ENCODE measurements at places on chromosomes 12 and 14.

GRCh38 chr12:23560611-23561010 is 388.9 kb downstream of the SOX5 start:
- no peak for DNase-seq

- DNase-seq: no peak
Observed at GRCh38 chr12:13156277-13156676, 40.2 kb upstream of the EMP1 start.

DNA sequence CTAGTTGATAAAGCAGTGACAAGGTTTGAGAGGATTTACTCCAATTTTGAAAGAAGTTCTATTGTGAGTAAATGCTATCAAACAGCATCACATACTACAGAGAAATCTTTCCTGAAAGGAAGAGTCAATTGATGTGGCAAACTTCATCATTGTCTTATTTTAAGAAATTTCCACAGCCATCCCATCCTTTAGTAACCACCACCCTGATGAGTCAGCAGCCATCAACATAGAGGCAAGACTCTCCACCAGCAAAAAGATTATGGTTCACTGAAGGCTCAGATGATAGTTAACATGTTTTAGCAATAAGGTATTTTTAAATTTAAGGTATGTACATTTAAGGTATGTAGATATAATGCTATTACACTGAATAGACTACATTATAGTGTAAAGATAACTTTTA is 122.1 kb upstream of the ARHGAP5 start:
- no peak for DNase-seq

DNA sequence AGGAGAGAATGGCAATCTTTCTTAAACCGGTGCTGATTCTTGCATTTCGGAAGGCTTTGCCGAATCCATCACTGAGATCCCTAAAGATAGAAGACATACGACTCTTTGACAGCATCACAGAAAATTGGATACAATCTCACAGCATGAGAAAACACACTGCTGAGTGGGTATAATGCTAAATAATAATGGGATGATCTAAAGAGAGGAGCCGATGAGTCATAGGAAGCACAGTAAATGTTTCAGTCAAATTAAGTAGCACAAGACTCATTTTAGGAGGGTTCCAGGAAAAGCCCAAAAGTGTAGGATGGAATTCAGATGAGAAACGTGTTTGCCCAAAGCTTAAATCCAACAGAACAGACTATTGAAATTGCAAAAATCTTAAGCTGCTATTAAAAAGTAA is 81.7 kb downstream of the CPNE8 start:
- no peak for DNase-seq

GRCh38 chr12:81859521-81859920 is 100.4 kb upstream of the PPFIA2 start:
- no peak for DNase-seq

DNA sequence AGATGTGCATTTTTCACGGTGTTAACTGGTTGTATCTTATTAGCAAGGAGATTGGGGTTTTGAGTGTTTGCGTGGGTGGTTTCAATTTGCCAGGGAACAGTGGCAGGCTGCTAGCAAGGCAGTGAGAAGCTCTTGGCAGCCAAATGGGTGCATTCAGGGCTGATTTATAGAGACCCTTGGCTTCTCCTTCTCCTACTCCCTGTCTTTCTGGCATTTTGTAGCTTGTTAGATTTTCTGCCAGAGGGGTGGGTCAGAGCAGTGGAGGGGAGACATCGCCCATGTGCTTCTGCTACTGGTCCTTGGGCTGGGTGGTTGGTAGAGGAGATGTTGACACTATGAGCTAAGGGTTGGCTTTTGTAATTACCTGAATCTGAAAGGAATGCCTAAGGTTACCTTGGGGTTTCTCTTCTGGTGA is 9.6 kb downstream of the CALM1 start:
- DNase-seq: no peak

DNA sequence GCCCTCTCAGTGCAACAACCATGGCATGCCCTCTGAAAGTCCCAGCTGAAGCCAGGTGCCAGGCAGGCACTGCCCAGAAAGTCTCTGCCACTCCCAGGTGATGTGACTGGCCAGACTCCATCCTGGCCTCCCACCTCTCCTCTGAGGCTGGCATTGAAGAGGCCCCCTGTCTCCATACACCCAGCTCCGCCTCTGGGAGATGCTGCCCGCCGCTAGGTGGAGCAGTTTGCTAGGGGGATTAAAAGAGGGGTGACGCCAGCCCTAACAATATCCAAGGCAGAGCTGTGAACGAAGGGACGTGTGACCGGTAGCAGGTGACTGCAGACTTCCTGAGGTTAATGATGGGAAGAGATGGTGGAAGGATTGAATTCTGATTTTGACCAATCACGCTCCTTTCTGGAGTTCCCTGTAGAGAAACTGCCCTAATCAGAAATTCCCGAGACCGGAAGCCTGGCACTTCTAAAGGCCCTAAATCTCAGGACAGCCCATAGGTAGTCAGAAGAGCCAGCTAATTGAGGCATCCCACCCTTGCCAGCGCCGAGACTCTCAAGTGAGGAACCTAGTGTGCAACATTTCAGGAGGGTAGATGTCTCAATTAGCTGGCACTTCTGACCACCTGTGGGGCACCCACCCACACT is 8.3 kb upstream of the PLEK2 start:
- DNase-seq: no peak

GRCh38 chr14:85764822-85765221 is 234.9 kb downstream of the FLRT2 start:
- no peak for DNase-seq

DNA sequence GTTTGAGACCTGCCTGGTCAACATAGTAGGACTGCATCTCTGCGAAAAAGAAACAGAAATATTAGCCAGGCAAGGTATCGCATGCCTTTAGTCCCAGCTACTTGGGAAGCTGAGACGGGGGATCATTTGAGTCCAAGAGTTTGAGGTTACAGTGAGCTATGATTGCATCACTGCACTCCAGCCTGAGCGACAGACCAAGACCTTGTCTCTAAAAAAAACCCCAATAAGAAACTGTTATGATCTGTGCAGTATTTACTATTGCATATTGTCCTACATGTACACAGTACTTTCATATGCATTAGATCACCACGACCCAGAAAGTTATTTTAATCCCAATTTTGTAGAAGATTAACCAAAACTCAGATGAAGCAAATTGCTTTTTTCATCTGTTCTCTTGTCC is 187.5 kb downstream of the PCNX1 start:
- no peak for DNase-seq

- DNase-seq: no peak
Observed at GRCh38 chr12:110657747-110658146, 31.2 kb downstream of the HVCN1 start.

GRCh38 chr12:23834076-23834475 is 115.4 kb downstream of the SOX5 start:
- DNase-seq: no peak

DNA sequence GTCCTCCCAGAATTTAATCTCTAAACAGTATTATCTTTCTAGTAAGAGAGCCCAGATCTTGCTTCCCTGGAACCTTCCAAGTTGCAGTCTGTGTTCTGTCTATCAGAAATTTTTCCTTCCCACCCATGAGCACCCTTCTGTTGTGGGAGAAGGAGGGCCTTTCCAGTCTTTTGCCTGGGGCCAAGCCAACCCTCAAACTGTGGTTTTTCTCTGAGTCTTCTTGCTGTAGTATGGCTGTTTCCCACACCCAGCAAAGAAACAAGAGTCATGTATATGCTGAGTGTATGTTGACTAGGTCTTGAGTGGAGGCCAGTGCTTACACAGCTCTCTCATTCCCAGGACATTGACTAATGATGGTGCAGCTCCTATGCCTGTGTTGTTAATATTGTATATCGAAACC is 104.5 kb downstream of the TGFB3 start:
- no peak for DNase-seq

DNA sequence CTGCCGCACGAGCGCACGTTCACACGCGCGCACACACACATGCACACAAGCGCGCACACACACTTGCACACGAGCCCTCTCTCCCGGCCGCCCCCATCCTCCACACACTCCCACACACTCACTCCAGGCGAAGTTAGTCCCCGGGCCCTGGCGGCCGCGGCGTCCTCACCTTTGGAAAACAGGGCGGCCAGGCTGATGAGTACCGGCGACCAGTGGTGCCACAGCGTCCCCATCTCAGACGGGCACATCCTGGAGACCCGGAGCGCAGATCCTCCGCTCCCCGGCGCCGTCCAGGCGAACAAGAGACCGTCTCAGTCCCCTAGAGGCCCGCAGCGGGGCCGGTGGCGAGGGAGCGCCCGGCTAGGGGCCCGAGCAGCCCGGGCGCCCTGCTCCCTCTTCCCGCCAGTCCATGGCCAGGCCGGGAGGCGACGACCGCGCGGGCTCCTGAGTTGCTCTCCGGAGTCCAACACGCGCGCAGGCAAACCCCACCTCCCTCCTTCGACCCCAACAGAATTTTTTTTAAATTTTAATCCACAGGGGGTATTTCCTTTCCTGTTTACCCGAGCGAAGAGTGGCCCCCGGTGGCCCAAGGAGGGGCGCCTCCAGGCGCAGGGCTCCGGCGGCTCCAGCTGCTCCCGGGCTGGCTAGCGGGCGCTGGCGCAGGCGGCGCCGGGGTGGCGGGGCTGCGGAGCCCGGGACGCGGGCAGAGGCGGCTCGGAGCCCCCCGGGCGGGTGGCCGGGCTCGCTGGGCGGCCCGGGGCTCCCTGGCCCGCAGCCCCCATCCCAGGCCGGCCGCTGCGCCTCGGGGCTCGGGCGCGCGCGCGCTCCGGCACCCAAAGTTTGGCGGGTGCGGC is 506 bp downstream of the TMEM132D start:
- DNase-seq: no peak

GRCh38 chr14:24074625-24075484 is 3.5 kb downstream of the CPNE6 start:
- no peak for DNase-seq

DNA sequence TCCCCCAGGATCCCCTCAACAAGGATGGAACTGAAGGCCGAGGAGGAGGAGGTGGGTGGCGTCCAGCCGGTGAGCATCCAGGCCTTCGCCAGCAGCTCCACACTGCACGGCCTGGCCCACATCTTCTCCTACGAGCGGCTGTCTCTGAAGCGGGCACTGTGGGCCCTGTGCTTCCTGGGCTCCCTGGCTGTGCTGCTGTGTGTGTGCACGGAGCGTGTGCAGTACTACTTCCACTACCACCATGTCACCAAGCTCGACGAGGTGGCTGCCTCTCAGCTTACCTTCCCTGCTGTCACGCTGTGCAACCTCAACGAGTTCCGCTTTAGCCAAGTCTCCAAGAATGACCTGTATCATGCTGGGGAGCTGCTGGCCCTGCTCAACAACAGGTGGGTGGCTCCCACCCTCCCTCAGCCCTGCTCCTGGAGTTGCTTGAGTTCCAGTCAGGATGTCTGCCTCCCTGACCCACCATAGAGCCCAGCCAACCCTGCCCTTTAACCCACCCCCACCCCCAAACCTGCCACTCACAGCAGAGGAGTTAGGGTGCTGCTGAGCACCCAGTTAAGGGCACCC is 1.4 kb downstream of the ASIC1 start:
- no peak for DNase-seq

GRCh38 chr12:12562016-12562483 is 613 bp downstream of the DUSP16 start:
- no peak for DNase-seq

DNA sequence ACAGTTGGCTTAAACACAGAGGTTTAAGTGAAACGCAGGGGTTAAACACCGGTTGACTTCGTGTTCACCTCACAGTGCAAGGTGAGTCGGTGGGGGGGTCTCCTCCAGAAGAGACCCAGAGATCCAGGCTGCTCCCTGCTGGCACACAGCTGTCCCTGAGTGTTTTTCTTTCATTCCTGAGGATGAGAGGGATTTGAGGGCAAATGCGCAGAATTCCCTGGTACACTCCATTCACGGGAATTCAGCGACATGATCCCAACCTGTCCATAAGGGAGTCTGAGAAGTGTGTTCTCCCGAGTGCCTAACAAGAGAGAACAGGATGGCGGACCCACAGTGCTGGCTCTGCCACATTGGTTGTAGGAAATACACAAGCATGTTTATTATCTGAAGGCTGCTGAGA is 107.2 kb upstream of the ESRRB start:
- DNase-seq: no peak

GRCh38 chr14:69493038-69493437 is 8.5 kb downstream of the PLEKHD1 start:
- no peak for DNase-seq

- no peak for DNase-seq
Observed at GRCh38 chr12:905261-906031, 44.0 kb downstream of the RAD52 start.

DNA sequence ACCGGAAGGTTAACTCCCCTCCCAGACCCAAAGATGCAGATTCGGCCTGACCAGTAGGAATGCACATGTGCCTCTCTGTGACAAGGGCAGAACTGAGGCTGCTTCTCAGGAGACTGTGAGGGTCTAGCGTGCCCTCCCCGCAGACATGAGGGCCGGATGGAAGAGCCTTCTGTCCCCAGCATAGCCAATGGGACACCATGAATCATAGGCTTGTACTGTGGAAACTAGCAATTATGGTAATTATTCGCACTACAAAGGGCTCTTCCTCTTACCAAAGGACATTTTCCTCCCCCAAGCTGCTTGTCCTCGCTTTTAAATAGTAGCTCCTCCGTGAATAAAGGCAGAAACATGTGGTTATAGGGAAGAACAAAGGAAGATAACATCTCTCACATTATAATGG is 6.2 kb downstream of the COA8 start:
- DNase-seq: no peak

DNA sequence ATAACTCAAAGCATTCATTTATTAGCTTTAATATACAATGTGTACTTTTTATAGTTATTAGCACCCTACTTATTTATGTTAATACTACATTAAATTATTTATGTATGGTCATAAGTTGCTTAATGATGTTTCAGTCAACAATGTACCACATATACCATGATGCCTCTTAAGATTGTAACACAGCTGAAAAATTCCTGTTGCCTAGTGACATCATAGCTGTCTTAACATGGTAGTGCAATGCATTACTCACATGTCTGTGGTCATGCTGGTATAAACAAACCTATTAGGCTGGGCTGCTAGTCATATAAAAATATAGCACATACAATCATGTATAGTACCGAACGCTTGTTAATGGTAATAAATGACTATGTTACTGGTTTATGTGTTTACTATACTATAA is 120.4 kb downstream of the ANO6 start:
- DNase-seq: no peak

DNA sequence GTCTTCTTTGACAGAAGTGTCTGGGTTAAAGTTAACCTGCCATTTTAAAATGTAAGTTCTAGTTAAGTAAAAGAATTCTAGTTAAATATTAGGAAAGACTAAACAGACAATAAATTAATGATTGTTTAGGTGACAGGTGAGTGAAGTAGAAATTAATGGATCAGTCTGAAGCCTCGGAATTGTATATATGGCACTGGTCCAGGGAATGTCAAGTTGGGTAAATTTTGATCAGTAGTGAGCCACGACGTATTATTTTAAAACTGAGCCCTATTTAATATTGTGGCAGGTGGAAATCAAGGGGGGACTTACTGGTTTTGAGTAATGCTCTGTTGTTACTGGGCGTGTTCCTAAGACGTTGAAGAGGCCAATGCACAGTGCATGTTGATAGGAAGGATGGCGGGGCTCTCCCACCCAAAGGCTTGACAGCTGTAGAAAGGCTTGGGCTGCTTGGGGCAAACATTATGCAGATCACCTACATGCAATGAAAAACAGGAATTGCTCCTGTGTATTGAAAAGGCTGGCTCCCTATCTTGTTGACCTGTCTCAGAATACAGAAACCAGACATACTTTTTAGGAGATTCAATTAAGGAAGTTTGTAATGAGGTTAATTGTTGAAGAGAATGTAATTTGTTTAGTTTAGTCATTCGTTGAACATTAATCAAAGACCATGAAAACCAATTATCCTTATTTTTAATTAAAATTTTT is 5.9 kb upstream of the PPFIBP1 start:
- DNase-seq: no peak

GRCh38 chr12:31205054-31205453 is 120.9 kb downstream of the SINHCAF start:
- no peak for DNase-seq

Measured in stimulated activated CD4-positive, alpha-beta T cell treated with anti-CD3 and anti-CD28 coated beads, TNF-alpha, amount 100 ng/mL, for 48 hours (primary cell).